ENCODE measurements at places on chromosomes 5 and 9. TPM values are rescaled to one million over a fixed set of nuclear protein-coding genes. Genes with fewer than 3 reads are reported as not detected.

ADAMTSL1 gene
- total RNA-seq, result 3.1 TPM

SPINK1 gene
- 74.5 TPM for total RNA-seq

CCDC69 gene
- total RNA-seq, result 66.4 TPM

GFM2 gene
- 23.4 TPM for total RNA-seq

PCDHGC5 gene
- total RNA-seq, result 1.4 TPM

PCDHGA8 gene
- 1.1 TPM for total RNA-seq

SPINK6 gene
- total RNA-seq, result not detected

GRCh38 chr5:66565878-66566277 is 30.3 kb upstream of the MAST4 start:
- DNase-seq, result no peak

- no peak for DNase-seq
Measured at GRCh38 chr5:44275908-44276307, 113.3 kb downstream of the FGF10 start.

GRCh38 chr5:142915813-142916424 is 145.7 kb downstream of the ARHGAP26 start:
- peak; percentile 44 for DNase-seq

DNA sequence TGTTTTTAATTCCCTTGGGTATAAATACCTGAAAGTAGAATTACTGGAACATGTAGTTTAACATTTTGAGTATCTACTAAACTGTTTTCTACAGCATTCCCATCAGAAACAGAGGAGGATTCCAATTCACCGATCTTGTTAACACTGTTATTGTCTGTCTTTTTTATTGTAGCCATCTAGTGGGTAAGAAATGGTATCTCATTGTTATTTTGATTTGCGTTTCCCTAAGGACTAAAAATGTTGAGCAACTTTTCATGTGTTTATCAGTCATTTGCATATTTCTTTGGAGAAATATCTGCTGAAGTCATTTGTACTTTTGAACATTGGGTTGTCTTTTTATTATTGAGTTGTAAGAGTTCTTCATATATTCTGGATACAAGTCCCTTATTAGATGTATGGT is 135.2 kb upstream of the NFIL3 start:
- no peak for DNase-seq

DNA sequence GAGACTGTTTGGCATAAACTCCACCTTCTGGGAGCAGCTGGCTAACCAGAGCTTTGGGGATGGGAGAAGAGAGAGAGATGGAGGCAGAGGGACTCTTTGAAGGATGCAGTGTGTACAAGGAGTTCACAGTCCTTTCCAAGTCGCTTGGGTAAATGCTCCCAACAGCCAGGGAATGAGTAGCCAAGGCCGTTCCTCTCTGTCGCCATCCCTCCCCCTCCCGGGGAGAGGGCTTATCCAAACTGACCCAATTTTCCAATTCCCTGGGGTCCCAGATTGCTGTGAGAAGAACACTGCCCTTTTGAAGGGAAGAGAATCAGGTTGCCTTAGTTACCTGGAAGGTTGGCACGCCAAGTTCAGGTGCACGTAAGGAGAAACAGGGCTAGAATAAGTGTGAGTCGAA is 7.9 kb downstream of the WWC1 start:
- no peak for DNase-seq

DNA sequence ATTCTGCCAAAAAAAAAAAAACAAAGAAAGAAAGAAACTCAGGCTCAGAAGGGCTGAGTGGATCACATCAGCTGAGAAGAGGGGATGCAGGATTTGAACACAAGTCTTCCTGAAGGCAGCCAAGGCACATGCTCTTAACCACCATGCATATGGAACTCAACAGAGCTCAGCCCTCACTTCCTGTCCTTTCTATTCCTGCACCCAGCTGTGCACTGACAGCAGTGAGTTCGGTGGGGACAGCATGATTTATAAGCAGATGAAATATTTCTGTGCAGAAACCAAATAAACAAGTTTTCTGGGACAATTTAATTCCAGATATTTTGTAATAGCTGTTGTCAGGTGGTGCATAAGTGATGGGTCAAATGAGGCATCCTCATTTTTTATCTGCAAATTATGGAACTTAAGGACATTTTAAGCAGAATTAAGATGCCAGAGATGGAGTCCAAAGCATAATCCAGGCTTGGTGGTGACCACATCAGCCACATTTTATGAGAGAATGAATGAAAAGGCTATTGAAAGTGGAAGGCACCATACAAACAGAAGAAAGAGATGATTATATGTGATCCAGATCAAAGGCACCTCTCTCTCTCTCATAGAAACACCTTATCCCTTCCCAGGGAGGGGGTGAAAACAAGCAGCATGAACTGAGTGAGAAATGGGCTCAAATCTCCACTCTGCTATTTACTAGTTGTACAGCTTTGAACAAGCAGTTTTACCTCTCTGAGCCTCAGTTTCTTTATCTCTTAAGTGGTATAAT is 303.6 kb upstream of the MSX2 start:
- DNase-seq, result no peak

DNA sequence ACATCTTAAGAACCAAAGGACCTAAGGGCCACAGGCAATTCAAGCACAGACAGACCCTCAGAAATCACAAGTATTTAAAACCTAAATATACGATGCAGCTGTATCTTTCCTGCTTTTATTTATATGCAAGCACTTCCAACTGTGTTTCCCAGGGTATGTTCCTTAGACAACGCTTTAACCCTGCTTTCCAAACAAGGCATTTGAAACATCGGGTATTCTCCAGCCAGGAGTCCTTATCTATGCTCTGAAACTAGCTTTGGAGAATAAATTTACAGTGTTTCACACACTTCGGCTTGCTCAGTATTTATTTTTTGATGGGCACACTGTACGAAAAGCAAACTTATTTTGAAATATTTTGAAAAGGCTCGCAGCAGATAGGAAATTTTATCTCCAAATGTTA is 13.5 kb downstream of the NR6A1 start:
- DNase-seq, result no peak

GRCh38 chr9:129776938-129777768 is 24.3 kb upstream of the PTGES start:
- DNase-seq, result peak; percentile 98

GRCh38 chr5:57986761-57987341 is 473.0 kb downstream of the PLK2 start:
- DNase-seq, result no peak

GRCh38 chr5:147949711-147950573 is 43.6 kb upstream of the C5orf46 start:
- no peak for DNase-seq

DNA sequence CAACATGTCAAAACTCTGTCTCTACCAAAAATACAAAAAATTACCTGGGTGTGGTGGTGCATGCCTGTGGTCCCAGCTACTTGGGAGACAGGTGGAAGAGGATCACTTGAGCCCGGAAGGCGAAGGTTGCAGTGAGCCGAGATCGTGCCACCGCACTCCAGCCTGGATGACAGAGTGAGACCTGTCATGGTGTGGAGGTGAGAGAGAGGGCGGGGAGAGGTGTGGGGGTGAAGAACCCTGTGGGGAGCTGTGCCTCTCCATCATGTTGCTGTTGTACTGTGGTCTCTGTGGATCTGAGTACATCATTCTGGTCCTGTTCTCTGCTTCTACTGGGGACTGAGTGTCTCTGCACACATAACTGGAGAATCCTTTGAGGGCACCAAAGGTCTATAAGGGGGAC is 11.3 kb upstream of the SLC34A1 start:
- no peak for DNase-seq

DNA sequence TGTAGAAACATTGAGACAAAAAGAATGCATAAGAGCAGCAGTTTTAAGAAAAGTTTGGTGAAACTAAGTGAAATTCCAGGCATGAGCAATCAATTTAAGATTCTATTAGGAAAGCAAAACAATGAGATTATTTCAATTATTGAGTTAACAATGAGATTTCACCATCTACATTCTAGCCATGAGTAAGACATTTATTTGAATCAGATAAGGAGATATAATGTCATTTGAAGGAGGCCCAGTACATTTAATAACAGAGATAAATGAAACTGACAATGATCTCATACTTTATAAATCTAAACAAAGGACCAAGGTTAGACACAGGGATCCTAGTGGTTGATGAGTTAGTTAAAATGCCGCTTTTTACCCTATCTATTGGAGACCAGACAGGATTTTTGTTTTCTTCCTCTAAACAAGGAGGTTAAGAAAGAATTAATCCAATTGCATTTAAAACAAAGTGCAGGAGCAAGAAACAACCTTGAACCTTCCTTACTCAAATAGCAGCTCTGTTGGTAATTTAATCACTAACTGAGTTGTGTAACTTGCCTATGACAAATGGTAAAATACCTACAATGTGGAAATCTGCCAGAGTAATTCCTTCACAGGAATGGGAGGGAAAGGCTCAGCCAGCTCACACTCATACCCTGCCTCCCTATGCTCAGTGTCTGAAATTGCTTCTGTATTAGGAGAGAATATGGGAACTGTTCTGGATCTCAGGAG is 103.5 kb upstream of the NR3C1 start:
- DNase-seq, result no peak

GRCh38 chr9:131709771-131710431 is 30.0 kb downstream of the RAPGEF1 start:
- DNase-seq, result no peak

DNA sequence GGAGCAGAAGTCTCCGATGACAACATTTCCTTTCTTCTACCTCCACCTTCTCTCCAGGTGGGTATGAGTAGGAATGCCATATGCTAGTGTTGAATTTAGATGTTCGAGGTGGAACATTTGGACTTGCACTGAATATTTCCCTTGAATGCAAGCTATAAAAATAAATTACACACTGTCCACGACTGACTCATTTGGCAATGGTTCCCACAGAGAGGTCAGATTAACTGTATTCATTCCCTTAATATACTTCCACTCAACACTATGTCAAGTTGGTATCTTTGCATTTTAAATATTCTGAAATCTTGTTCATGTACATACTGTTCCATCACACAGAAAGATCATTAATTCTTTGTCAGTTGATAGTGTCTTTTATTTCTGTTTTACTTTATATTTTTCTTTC is 222.6 kb upstream of the PIK3R1 start:
- DNase-seq, result no peak

DNA sequence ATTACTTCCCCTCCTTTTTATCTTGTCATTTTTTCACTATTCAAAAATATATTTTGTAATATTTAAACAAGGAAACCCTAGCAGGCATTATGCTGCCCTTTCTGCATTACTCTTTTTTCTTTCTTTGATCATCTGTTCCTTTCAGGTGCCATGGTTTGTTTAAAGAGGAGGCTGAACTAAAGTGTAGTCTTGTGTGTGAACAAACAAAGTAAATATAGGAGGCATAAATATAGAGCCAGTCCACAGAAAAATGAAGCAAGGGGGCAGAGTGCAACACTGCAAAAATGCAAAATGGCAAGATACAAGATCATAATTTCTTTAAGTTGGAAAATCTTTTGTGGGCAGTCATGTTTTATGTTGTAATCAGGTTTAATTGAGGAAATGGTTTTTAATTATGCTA is 947.3 kb upstream of the COX7C start:
- DNase-seq, result no peak

DNA sequence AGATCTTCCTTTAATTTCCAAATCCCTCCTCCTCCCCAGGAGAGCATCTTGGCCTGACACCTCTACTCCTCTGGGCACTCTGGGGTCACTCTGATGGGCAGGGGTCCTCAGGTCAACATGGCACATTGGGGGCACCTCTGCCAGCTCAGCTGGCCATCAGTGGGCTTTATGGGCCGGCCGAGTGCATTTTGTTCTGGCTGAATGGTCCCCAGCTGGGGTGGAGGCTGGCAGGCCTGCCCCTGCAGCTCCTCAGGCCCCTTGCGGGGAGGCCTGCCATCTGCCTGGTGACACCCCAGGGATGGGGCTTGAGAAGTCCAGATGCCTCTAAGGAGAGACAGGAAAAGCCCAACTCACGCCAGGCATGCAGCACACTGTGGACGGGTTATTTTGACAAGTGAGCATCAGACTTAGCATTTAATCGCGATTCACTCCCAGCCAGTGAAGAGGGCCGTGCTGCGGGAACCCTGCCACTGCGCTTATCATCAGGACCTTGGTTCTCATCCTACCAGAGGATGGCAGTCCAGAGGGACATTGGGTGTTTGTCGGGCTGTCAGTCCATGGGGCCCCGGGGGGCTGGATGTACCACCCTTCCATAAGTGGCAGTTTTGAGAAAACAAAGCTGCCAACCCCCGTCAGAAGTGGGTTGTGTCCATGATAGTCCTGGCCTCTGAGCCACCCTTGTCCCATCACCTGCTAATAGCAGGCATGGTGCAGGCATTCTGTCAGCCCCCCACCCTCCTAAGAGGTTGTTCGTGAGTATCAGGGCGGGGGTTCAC is 21.7 kb downstream of the PHF2 start:
- peak; percentile 26 for DNase-seq

GRCh38 chr5:14936588-14936987 is 65.0 kb upstream of the ANKH start:
- no peak for DNase-seq
